ENCODE measurements at places on chromosomes 11 and 22. TPM values are rescaled to one million over a fixed set of nuclear protein-coding genes. Genes with fewer than 3 reads are reported as not detected.

Gene RAB36
- 0.33 TPM for total RNA-seq

Gene C11orf97
- total RNA-seq: not detected

Gene CASP4
- total RNA-seq: 138 TPM

Gene TLCD5
- 1.4 TPM for total RNA-seq

Gene BATF2
- 0.53 TPM for total RNA-seq

Gene VSTM5
- total RNA-seq: not detected

Gene GRK3
- 24.1 TPM for total RNA-seq

DNA sequence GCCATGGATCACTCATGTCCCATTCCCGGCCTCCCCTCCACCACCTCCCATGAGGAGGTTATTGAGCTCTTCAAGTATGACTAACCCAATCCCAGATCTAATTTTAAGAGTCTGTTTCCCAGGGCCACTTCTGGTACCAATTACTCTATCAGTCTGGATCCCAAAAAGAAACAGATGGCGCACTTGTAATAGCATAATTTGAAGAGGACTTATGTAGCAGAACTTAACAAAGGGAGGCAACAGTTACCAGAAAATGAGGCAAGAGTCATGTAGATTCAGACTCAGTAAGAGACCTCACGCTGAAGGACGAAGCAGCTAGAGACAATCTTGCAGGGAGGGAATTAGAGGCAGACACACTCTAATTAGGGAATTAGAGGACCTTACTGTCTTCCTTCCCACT lies 46.9 kb downstream of the DDX6 start:
- DNase-seq: no peak

GRCh38 chr22:35043252-35043933 lies 22.6 kb upstream of the ISX start:
- no peak for DNase-seq

GRCh38 chr11:16015741-16016467 lies 340.4 kb downstream of the SOX6 start:
- DNase-seq: no peak

GRCh38 chr11:8365216-8365941 lies 101.7 kb upstream of the LMO1 start:
- no peak for DNase-seq

DNA sequence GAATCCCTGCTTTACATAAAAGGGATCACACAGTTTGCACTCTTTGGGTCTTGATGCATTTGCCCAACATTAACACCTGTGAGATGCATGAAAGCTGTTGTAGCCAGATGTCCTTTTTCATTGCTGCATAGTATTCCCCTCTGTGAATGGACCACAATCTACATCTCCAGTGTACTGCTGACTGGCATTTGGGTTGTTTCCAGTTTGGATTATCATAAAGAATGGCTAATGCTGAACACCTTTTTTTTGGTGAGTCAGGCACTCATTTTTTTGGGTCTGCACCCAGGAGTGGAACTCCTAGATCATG lies 58.3 kb downstream of the PHF21B start:
- DNase-seq: no peak

DNA sequence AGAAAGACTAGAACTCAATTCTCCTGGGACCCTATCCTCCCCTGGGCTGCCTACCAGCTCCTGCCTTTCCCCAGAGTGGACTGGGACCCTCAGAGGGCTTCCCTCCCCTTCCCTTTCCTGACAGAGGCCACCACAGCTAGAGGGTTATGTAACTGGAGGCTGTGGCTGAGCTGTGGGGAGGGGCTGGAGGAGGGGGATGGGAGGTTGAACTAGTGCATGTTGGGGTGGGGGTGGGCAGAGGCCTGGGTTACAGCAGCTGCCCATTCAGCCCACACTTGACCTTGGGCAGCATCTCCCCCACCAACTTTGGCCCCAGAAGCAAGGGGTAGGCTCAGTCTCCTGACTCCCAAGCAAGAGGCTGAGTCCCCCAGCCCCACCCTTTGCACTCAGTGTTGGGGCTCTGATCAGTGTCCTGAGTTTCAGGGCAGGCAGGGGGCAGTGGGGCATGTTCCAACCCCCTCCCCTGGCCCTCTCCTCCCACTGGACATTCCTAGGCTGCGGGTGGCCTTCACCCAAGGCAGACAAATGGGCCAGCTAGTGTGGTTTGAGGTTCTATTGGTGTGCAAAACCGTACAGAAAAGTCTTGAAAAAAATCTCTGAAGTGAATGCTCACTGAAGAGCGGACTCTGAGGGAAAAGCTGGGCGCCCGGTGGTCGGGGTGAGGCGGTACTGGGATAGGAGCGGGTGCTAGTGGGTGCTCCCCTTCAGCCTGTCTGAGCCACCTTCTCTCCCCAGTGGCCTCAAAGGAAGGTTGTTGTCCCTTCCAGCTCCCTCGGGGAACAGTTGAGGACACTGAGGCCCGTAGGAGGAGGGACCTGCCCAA lies 3.8 kb downstream of the KCNC1 start:
- DNase-seq: no peak

GRCh38 chr11:66361502-66361941 lies 10.0 kb downstream of the SLC29A2 start:
- DNase-seq: no peak

DNA sequence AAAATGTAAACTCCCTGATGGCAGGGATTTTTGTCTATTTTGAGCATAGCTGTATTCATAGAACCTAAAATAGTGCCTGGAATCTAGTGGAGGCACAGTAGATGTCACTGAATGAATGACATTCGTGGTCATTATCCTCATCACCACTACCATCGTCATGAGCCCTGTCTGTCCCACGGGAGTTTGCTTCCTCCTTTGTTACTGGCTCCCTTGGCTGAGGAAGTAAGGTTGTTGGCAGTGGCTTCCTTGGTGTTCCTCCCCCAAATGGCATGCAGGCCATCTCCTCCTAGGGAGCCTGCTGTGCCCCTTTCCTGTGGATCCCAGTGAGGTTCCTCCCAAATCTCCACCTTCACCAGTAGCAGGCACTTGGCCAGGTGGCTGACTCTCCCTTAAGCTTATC lies 183.0 kb downstream of the CEP164 start:
- no peak for DNase-seq

GRCh38 chr11:31233425-31233824 lies 136.1 kb downstream of the DCDC1 start:
- DNase-seq: no peak

DNA sequence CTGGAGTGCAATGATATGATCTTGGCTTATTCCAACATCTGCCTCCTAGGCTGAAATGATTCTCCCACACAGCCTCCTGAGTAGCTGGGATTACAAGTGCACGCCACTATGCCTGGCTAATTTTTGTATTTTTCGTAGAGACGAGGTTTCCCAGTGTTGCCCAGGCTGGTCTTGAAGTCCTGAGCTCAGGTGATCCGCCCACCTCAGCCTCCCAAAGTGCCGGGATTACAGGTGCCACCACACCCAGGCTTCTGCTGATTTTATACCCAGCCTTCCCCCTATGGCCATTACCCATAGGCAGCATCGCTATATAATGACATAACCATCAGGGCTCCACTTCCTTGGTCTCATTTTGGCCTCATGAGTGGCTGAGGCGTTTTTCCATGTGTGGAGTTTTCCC lies 60.6 kb upstream of the RAB1B start:
- no peak for DNase-seq

- DNase-seq: no peak
These were observed 8.3 kb upstream of the IGSF9B start for GRCh38 chr11:133965031-133965601.

GRCh38 chr11:63769042-63769713 lies 603 bp upstream of the ZFTA start:
- no peak for DNase-seq
